ENCODE measurements at places on chromosomes 2 and 18.

DNA sequence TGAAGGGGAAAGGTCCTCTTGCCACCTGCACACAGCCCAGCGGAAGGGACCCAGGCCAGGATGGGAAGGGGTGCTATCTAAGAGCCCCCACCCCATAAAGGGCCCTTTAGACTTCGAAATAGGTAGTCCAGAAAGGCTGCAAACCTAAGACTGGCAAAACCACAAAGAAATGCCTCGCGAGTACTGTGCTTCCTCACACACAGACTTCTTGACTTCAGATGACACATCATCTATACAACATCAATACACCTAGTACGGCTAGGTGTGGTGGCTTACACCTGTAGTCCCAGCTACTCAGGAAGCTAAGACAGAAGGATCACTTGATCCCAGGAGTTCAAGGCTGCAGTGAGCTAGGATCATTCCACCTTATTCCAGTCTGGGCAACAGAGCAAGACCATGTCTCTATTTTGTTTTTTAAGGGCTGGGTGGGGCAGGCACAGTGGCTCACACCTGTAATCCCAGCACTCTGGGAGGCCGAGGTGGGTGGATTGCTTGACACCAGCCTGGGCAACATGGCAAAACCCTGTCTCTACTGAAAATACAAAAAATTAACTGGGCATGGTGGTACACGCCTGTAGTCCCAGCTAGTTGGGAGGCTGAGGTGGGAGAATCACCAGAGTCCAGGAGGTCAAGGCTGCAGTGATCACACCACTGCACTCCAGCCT lies 125.8 kb downstream of the CABLES1 start:
- DNase-seq, result no peak

DNA sequence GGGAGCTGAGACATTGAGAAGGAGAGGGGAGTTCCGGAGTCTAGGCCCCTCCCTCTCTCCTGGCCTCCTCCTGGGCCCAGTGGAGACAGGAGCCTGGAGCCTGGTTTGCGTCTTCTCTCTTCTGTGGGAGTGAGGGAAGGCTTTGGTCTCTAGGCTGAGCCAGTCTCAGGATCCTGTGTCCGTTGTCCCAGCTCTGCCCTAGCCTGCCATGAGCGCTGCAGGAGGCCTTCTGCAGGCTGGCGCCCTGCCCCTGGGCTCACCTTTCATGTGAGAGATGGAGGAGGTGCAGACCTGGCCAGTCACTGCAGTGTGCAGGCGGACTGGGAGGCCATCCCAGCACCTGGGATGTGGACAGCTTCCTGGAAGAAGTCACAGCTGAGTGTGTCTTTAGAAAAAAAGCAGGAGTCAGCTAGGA lies 8.7 kb downstream of the IMPA2 start:
- no peak for DNase-seq

DNA sequence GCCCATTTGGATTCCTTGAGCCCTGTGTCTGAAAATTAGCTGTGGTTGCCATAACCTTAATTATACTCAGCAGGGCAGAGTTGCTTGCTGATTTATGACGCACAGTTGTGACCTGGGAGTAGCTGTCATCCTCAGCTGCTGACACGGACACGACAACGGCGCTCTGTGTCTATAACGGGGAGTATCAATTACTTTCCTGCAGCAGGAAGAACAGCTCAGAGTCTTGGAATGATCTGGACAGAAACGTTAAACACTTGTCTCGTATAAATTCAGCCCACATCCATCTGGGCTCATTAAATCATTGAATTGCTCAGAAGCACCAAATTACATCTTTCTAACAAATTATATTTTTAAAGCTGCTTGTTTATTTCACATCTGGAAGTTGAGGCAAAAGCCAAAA lies 116.3 kb downstream of the SEPTIN10 start:
- no peak for DNase-seq

- peak; percentile 28 for DNase-seq
Observed at GRCh38 chr2:5914811-5915611, 222.8 kb downstream of the SOX11 start.

GRCh38 chr2:191112448-191112901 lies 38.3 kb downstream of the STAT4 start:
- DNase-seq, result no peak

DNA sequence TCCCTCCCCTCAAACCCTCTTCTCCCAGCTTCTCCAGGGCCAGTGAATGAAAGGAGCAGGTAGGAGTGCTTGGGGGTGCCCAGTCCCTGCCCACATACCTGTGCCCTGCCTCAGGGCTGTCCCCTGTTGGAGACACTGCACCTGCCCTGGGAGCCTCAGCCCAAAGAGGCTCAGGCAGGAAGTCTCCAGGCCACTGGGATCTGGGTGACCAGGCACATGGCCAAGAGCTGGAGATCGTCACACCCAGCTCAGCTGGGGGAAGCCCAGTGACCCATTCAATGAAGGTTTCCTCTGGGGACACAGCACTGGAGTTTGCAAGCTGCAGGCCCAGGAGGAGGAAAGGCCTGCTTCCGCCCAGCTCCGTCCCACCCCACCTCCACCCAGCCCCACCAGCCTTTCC lies 156.4 kb downstream of the ZFP36L2 start:
- no peak for DNase-seq

GRCh38 chr2:18077704-18078103 lies 199.2 kb downstream of the KCNS3 start:
- no peak for DNase-seq

DNA sequence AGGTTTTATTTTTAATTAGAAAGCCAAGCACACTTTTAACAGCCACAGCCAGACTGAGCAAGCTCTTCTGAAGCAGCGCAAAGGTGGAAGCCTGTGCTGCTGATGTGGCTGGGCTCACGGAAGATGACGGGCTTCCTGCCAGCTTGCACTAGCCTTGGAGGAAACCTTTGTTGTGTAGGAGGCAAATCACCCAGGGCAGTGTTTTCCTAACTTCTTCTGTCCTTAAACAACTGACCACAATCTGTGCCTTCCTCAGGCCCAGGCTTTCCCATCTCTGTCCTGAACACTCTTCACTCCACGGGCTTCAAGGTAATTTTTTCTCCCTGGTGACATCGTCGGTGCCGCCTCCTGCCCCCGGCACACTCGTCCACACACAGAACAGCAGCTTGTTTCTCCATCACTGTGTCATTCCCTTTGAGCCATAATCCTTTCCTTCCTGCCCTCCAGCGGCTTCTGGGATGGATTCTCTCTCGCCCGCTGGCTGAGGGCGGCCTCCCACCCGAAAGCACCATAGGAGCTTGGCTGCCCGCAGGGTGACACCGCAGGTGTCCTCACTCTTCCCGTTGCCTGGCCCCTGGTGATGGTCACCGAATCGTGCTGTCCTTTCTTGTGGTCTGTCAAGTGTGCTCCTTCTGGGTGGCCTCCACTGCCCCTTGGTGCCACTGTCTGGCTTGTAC lies 31.1 kb upstream of the INHBB start:
- DNase-seq, result no peak

DNA sequence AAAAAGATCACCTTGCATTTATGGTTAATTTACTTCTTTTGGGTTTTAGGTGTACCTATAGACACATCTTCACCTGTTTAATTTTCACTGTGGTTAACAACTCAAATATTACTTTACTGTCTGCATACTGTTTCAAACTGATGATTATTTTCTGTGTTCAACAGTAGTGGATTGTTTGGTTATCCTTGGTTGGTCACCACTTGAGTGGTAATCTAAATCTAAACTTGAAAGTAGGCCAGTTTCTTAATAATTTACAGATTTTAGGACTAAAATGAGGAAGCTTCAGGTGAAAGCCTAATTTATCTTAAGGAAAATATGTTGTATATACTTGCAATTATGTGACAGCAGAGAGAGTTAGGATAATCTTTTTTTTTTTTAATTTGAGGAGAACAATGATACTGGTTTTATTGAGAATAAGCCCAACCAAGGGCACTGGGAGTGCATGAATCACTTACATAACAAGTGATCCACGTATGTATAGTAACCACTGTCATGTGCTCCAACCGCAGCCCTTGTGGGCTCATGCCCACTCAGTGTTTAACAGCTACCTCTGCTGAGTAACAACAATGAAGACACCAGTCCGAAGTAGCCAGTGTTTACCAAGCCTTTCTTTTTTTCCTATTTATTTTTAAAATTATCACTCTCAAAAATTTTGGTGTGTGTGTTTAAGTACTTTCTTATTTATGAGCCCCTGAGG lies 31.0 kb upstream of the WDSUB1 start:
- DNase-seq, result no peak

DNA sequence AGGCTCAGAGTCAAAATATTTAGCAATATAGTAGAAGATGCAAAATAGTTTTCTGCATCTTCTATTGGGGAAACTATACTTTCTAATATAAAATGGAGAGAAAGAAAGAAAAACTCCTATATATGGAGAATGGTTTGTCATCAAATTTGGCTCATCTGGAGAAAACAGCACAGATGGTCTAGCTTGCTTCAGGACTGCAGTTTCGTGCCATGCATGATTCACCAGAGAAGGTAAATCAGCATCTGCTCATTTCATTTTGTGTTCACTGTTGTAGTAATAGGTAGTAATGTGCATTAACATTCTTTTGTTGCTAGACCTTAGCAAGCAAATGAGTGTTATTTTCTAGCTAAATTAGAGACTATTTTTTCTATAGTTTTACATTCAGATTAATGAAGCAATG lies 179.0 kb downstream of the ASXL3 start:
- DNase-seq, result no peak

GRCh38 chr18:52310651-52311050 lies 29.3 kb upstream of the DCC start:
- no peak for DNase-seq

- DNase-seq, result peak; percentile 39
Observed at GRCh38 chr2:70767699-70768589, at the start of gene ADD2. ADD2 (minus strand) TSS chr2:70768200; CDS start chr2:70706408, 61,792 bp downstream.

DNA sequence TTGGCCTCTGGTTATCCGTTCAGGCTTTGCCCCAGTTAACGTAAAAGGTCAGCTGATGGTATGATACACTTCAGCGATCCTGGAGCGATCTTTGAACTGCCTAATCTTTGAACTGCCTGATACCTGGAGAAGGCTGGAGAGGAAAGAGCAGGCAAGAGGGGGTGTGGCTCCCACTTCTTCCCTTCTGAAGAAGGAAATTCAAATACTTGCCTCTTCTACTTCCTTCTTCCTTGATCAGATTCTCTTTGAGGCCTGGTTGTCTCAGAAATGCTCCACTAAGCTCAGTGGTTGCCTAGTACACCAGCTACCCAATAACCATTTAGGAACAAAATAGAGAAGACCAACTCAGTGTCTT lies 619 bp downstream of the GALM start:
- DNase-seq, result no peak

GRCh38 chr18:24272229-24272525 lies 125.4 kb downstream of the OSBPL1A start:
- no peak for DNase-seq

- no peak for DNase-seq
Observed at GRCh38 chr18:70463085-70463484, 174.2 kb downstream of the SOCS6 start.

- no peak for DNase-seq
Observed at GRCh38 chr2:41968182-41968578, 79.6 kb upstream of the PKDCC start.

- no peak for DNase-seq
Observed at GRCh38 chr18:66900837-66901236, 296.9 kb upstream of the CDH19 start.

- DNase-seq, result no peak
Observed at GRCh38 chr2:231687133-231687852, 21.0 kb upstream of the PTMA start.

GRCh38 chr2:80687524-80687923 lies 383.0 kb upstream of the LRRTM1 start:
- DNase-seq, result no peak

DNA sequence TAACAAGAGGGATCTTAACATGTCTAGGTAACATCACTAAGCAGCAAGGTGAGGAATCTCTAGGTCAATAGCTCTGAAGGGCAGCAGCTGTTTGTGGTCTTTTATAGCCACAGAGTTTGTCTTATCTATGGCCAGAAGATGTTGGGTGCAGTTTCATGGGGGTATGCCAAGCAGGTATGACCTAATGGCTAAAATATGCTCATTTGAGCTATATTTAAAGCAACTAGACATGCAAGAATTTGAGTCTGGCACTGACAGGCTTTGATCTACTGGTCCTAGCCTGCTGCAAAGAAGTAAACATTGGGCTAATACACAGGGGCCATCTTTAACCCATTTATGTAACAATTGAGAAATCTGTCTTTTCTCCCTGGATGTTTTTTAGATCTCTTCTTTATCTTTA lies 13.9 kb upstream of the UGP2 start:
- DNase-seq, result no peak

DNA sequence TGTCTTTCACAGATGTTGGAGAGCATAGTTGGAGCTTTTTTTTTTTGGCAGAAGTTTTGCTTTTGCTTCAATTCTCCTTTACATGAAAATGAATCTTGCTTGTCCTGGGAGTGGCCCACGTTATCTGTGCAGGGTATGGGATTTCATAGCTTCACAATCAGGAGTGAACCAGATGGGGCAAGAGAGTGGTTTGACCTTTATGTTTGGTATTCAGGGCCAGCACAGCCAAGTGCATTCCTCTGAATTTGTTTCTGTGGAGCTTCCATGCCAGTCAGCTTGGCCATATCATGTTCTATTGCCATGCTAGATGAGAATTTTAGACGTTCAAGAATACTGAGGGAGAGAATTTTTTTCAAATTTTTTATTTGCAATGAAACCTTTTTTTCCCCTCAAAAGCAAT lies 116.6 kb downstream of the PRPF40A start:
- DNase-seq, result no peak

DNA sequence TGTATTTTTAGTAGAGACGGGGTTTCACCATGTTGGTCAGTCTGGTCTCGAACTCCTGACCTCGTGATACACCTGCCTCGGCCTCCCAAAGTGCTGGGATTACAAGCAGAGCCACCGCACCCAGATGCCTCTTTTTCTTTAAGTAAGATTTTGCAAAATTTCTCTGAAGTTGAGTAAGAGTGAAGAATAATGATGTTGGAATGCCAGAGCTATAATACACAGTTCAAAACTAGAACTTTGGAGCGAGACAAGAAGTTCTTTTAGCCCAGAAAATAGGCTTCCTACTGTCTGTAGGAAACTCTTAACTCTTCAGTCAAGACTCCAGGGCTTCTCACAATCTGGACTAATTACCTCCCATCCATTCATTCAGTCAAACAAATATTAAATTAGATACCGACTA lies 51.4 kb downstream of the MARCHF4 start:
- no peak for DNase-seq

DNA sequence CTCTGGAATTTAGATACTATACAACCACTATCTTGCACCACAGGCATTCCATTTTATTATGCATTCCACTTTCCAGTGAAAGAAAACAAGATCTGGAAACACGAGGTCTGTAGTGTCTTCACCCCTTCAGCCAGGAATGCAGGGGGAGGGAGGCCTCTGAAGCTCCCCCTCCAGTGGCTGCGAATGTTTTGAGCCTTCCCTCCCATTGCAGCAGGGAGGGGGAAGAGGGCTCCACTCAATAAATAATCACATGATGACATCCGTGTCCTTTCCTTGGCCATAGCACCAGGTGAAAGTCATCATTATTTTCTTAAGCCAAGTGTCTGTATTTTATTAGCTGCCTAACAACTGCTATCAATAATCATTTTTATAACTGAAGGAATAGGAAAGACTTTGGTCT lies 38.6 kb downstream of the ALPK2 start:
- DNase-seq, result peak; percentile 82

DNA sequence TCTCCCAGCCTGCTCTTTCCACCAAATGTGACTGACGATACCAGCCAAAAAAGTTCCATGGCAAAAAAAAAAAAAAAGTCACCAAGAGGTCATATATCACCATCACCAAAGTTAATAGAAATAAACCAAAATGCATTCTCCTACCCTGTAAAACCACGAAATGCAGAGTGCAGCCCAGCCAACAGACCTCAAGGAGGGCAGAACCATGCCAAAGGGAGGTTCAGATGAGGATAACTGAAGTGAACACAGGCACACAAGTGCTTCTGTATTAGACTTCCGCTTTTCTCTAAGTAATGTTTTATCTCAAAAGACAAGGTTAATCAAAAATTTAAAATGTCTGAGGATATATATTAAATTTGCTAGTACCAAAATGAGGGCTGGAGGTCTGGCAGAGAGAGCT lies 5.5 kb downstream of the SERPINE2 start:
- no peak for DNase-seq
